ENCODE measurements at places on chromosomes 5 and 9. TPM values are rescaled to one million over a fixed set of nuclear protein-coding genes. Genes with fewer than 3 reads are reported as not detected.

GRCh38 chr9:117273612-117274011 is 141.2 kb downstream of the ASTN2 start:
- DNase-seq, result no peak

Gene LNPEP
- 26.2 TPM for total RNA-seq

- DNase-seq, result no peak
Measured at GRCh38 chr5:158739951-158740757, 359.6 kb downstream of the EBF1 start.

DNA sequence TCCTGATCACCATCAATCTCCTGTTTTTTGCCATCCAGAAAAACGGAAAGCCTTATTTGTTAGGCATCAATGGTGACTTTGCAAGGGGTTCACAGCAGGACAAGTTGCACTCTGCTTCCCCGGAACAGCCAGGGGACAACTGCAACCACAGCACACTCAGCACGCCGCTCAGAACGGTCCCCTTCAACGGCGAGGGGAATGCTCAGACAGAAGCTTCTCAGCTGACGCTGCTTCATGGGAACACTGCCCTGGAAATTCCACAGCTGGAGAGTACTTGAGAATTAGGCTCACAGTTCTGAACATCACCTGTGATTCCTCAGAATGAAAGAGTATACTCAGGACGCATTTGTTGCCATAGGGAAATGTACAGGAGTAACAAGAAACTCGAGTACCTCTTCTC is 40.1 kb upstream of the PLPP6 start:
- DNase-seq, result no peak

DNA sequence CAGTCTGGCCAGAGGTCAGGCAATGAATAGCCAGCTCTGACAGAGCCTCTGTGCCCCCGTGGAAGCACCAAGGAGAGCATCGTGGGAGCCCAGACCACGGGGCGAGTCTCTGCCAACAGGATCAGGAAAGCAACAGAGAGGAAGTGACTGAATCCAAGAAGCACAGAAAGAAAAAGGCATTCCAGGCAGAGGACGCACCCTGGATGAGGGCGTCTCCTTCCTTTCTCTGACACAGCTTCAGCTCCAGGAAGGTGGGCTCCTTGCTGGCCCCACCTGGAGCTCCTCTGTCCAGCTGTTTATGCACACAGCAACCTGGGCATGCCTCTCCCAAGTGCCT is 16.6 kb downstream of the HK3 start:
- DNase-seq, result peak; percentile 3

DNA sequence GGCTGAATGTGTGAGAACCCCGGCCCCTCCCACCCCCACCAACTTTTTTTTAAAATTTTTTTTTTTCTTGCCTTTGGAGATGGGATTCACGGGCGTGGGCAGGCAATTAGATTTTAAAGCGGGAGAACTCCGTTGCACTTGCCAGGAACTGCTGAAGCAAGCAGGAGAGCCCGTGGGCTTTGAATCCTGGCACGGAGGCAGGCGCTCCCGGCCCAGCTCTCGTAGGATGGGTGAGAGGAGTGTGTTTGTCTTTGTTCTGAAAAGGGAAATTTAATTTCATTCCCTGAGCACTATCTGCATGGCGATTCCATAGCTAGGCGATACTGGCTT is 54.3 kb upstream of the BOD1 start:
- no peak for DNase-seq

Gene HRH2
- total RNA-seq, result not detected

GRCh38 chr5:173041881-173042762 is 14.0 kb upstream of the CREBRF start:
- no peak for DNase-seq

Gene LRRC19
- not detected for total RNA-seq

GRCh38 chr5:180119903-180120236 is 48.3 kb upstream of the RNF130 start:
- no peak for DNase-seq

- peak; percentile 91 for DNase-seq
Measured at GRCh38 chr5:154288145-154288544, 97.6 kb downstream of the GALNT10 start.

Gene GPRIN1
- 6.3 TPM for total RNA-seq

Measured in fibroblast of lung (primary cell).